Activated gamma-delta T cell (primary cell): ENCODE measurements at places on chromosomes 13 and 19.

DNA sequence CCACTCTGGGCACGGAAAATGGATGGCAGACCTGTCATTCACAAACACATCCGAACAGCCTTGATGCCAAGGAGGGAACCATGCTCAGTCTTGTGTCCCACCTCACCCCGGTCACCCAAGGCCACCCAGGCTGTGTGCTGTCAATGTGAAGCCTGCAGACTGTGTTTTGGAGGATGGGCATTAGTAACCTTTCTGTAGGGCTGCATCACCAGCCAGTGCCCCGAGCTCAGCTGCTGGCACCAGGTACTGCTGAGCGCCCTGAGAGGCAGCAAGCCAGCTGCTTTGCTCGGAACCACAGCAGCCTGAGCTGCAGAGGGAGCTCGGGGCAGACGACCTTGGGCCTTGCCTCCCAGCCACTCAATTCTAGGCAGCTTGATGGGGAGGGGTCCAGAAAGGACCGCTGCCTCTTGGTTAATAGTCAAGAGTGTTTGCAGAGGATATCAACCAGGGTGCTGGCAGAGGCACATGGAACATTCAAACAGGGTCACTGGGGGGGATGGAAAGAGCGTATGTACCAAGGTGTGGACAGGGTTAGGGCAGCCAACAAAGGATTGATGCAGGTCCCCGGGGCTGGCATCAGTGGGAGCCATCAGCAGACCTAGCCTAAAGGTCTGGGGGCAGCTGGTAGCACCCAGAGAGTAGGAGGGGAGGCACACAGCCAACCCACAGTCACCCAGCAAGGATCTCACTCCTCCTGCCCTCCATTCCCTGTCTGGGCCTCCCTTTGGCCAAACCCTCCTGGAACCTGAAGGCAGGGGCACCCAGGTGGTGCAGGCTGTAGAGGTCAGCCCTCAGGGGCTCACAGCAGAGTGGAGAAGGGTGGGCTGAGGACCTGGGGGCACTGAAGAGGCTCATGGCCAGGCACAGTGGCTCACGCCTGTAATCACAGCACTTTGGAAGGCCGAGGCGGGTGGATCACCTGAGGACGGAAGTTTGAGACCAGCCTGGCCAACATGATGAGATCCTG lies 8.1 kb downstream of the VSTM2B start:
- DNase-seq: no peak

GRCh38 chr13:112771139-112771876 lies 81.5 kb downstream of the ATP11A start:
- no peak for DNase-seq

DNA sequence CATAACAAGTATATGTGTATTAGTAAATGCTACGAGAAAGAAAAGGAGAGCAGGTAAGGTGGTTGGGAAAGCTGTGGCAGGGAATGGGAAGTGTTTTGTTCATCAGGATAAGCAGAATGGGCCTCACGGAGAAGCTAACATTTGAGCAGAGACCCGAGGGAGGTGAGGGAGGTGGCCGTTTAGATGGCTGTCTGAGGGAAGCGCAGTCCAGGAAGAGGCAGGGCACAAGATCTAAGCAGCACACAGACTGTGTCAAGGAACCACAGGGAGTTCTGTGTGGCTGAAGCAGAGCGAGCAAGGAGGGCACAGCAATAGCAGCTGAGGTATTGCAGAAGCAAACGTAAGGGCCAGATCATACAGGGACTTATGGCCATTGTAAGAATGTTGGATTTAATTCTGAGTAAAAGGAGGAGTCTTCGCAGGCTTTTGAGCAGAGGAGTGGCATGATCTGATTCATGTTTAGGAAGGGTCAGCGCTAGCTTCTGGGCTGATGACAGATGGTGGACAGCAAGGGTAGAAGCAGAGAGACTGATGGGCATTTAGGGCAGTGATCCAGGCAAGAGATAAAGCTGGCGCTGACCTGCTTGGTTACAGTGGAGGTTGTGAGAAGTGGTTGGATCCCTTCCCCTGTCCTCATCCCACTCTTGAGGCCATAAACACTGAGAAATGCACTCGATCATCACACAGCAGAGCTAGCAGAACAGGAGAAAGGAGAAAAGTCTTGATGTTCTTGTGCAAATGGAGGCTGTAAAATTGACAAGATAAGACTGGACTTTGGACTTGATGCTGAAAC lies 199.9 kb downstream of the LACC1 start:
- DNase-seq: no peak

DNA sequence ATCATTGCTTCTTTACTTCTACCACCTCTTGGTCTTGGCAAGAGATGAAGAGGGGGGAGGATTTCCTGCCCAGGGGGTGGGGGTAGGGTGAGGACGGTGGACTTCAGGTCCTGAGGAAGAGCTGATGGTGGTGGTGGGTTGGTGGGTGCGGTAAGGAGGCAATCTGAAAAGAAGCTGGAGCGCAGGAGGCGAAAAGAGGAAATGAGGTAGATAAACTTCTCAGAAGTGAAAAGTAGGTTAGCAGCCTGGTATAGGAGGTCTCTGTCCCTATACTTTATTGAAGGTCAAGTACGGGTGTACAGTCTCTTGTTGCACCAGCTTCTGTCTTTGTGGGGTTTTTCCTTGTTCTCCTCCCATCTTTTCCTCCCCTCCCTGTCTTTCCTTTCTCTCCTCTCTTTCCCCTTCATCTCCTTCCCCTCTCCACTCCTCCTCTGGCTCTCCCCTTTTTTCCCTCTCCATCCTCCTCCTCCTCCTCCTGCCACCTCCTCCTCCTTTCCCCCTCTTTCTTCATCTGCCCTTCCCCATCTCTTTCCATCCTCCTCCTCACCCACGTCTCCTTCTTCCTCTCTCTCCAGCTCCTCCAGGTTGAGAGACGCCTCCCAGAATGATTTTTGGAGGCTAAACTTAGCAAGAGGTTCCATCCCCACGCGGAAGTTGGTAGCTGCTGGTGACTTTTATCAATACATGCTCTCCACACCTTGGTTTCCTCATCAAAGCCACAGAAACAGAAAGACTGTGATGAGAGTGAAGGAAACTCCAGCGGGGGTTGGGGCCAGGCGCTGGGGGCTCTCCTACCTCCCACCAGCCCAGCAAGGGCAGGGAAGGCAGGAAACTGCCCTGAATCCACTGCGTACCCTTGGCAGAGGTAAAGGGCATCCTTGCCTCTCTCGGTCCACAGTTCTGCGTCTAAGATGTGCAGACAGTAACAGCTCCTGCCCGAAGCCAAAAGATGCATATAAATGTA lies 15.3 kb downstream of the TNFSF14 start:
- DNase-seq: no peak

GRCh38 chr19:45059258-45059965 lies 16.9 kb downstream of the ZNF296 start:
- DNase-seq: no peak

- no peak for DNase-seq
These were observed 230.4 kb downstream of the ATP8A2 start for GRCh38 chr13:25602176-25602575.

GRCh38 chr19:6095760-6096159 lies 14.5 kb downstream of the RFX2 start:
- no peak for DNase-seq
